ENCODE measurements at places on chromosomes 2 and 18.

- DNase-seq: no peak
These were observed 324.1 kb downstream of the LPIN1 start for GRCh38 chr2:12070581-12070980.

GRCh38 chr2:127743477-127744026 lies 42.3 kb downstream of the SFT2D3 start:
- no peak for DNase-seq

- peak; percentile 26 for DNase-seq
These were observed 640 bp downstream of the ROCK2 start for GRCh38 chr2:11343650-11344341.

- DNase-seq: no peak
These were observed 78.2 kb downstream of the KCTD1 start for GRCh38 chr18:26470011-26470637.

DNA sequence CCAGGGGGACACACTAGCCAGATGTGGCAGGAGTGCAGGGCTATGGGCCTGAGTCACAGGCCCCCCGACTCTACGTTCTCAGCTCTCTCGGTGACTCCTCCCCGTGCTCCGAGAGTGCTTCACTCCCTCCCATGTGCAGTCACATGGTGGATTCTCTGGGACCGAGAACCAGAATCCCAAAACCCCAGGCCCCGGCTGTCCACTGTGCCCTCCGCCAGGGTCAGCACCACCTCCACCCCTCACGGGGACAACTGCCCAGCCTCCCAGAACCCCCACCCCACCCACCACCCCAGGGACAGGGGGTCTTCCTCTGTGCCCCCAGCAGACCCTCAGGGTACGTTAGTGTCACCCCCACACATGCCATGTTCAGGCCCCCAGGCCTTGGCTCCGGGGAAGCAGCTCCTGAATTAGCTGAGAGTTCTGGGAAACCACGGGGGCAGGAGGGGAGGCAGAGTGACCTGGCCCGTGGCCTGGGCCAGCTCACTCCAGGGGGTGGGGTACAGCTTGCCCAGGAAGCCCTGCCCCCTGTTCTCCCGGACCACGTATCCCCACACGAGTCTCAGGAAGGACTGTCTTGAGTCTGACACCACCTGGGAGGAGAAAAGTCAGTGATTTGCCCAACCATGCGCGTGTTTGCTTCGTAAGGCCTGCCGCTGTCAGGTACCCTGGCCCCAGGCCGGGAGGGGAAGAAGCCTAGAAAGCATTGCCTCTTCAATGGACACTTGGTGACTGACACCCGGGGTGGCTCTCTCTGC lies 4.4 kb downstream of the RAMP1 start:
- no peak for DNase-seq

- peak; percentile 7 for DNase-seq
These were observed 28.9 kb upstream of the IER3IP1 start for GRCh38 chr18:47204908-47205522.

DNA sequence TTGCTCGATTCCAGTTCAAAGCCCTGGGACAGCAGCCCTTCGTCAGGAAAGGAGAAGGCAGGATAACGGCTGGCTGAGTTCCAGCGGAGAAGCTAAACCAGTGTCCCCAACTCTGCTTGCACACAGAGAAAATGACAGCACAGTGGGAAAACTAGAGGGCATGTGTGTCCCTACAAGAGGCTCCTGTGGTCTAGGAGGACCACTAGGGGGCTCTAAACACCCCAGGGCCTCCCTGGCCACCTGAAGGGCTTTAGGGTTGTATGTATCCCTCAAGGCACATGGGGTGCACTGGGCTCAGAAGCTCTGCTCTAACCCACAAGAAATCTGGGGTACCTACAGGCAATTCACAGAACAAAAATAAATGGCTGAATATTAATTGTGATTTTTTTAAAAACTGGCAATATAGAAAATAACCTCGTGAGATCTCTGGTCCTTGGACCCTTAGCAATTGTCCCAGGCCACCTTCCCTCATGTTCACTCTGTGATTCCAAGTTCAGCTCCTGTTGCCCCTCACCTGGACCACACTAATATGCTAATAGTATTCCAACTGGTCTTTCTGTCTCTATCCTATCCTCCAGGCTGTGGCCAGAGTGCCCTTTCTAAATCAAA lies 17.5 kb downstream of the STAT1 start:
- peak; percentile 64 for DNase-seq

Data from CD4-positive, alpha-beta T cell treated with Interferon alpha-2 for 1 hour (primary cell).